Vagina (tissue), 2 donors: ENCODE measurements at places on chromosomes 4 and X.

DNA sequence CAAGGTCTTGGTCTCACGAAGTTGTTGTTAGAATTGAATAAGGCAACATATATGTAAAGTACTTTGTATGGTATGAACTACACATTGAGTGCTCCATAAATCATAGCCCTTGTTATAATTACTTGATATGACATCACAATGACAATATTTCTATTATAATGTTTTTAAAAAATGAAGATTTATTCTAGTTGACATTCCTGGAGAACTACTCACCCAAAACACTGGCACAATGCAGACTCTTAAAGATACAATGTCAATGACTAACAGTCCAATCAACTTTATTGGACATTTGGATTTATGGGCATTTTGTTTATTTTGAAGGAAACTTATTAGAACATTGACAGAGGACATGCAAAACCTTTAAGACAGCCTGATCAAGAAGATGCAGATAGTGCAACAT lies 55.3 kb downstream of the ASB9 start:
- no peak for DNase-seq

- no peak for DNase-seq
Measured at GRCh38 chrX:68824152-68824433, 4.7 kb upstream of the EFNB1 start.

GRCh38 chrX:3393581-3394111 lies 47.2 kb upstream of the MXRA5 start:
- DNase-seq, result no peak

- DNase-seq, result no peak
Measured at GRCh38 chr4:6393066-6393465, 79.3 kb downstream of the PPP2R2C start.

GRCh38 chr4:45442466-45442865 lies 681.4 kb downstream of the GABRG1 start:
- no peak for DNase-seq

DNA sequence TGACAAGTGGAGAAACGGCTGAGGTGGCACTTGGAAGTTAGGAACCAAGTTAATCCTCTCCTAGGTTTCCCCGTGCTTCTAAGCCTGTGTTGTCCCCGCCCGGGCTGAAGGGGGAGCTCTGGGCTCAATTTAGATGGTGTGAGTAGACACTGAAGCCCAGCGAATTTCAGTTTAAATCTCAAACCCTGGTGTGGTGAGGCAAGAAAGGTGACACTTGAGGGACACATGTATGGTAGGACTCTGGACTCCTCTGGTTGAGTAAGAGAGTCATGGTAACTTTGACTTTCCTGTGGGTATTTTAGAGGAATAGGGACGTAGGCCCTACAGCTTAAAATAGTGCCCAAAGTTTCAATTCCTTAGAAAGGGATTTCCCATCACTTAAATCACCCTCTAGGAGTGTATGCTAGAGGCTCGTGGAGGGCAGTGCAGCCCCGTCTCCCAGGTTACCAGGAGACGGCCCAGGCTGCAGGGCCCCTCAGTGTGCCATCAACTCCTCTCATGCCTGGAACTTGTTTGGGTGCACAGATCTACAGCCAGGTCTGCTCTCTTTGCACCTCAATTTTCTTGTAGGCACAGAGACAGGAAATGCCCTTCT lies 24.0 kb downstream of the HAND2 start:
- peak; percentile 64 for DNase-seq

GRCh38 chr4:51843309-51844152 lies 578 bp downstream of the DCUN1D4 start:
- no peak for DNase-seq

DNA sequence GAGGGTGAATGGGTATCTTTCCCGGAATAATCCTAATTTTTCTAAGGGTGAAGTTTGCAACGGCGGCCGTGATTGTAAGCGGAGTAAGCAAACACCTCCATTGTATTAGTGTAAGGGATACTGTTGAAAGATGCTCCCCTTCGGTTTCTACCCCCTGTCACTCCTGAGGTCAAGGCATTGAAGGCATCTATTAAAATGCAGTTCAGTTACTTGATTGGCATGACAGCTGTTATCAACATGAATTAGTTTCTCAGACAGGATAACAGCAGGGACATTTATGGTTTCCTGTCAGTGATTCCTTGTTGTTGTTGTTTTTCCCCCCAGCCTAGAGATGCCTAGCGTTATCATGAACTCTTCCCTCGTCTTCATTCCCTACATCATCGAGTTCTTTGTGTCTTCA lies 552 bp downstream of the SLC25A14 start:
- DNase-seq, result no peak

GRCh38 chrX:5586726-5587125 lies 641.9 kb downstream of the NLGN4X start:
- DNase-seq, result no peak

- DNase-seq, result no peak
Measured at GRCh38 chr4:121633653-121634052, 63.1 kb downstream of the ANXA5 start.

- DNase-seq, result no peak
Measured at GRCh38 chr4:83189631-83190136, 75.2 kb upstream of the PLAC8 start.

GRCh38 chr4:8506373-8507195 lies 66.0 kb downstream of the TRMT44 start:
- DNase-seq, result no peak

- DNase-seq, result no peak
Measured at GRCh38 chrX:103063191-103063845, 653 bp downstream of the BEX1 start.

- DNase-seq, result no peak
Measured at GRCh38 chrX:110671068-110671803, 124.4 kb downstream of the CHRDL1 start.

GRCh38 chr4:97912156-97912555 lies 231.1 kb downstream of the STPG2 start:
- no peak for DNase-seq

GRCh38 chr4:26510334-26510964 lies 20.2 kb upstream of the CCKAR start:
- no peak for DNase-seq

- DNase-seq, result no peak
Measured at GRCh38 chr4:85548116-85548515, 73.2 kb downstream of the ARHGAP24 start.

DNA sequence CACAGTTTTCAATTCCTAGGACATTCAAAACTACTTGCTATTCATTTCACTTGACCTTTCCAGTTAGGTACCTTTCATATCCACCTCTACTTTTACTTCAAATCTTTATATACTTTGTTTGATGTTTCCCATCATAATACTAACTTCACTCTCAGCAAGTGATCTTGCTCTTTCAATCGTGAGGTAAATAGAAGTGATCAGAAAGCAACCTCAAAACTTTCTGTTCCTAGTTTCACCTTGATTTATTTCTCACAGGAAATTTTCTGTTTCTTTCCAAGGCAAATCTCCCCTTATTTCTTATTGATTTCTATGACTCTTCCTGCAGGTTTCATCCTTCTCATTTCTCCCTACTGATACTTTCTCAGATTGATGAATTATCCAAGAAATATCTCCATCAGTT lies 623.5 kb downstream of the FSTL5 start:
- no peak for DNase-seq

DNA sequence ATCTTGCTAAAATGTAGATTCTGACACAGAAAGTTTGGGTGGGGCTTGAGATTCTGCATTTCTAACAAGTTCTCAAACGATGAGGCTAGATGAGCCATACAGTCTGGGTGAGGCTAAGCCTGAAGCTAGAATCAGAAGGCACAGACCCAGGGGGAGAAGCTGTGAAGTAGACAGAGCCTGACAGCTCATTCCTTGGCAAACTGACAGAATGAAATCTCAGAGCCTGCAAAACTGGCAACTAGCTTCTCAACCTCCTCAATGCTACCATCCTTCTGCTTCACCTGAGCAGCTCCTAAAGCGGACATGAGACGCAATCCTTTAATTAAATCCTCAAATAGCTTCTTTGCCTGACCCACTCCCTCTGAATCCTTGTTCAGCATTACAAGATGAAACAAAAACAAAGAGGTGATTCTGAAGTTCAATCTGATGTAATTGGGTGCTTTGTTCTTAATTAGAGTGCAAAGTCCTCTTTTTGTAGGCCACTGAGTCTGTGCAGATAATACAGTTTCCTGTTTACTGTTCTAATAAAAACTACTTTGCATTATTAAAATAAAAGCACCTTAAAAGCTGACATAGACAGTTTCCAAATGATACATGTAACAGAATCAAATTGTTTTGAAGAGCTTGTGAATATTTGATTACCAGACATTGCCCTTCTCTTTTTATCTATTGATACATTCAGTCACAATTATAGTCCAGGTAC lies 71.0 kb upstream of the BMP2K start:
- no peak for DNase-seq

GRCh38 chr4:4852591-4853362 lies 6.7 kb upstream of the MSX1 start:
- DNase-seq, result no peak

DNA sequence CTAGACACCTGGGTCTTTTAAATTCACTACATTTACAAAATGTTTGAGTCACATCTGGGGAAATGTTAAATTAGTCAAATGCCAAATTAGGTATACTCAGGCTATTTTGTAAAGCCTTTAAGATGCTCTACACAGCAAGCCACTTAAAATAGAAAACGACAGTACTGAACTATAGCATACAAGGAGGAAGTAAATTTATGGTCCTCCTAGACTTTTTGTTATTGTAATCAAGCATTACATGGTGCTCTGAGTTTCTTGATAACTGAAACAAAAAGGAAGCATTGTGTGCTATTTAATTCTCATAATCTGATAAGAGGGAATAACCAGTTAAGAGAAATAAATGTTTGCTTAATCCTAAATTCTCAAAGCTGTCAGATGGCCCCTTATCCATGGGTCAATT lies 46.2 kb downstream of the SLC9A7 start:
- no peak for DNase-seq

GRCh38 chr4:5399124-5399523 lies 309.2 kb downstream of the EVC2 start:
- DNase-seq, result no peak

DNA sequence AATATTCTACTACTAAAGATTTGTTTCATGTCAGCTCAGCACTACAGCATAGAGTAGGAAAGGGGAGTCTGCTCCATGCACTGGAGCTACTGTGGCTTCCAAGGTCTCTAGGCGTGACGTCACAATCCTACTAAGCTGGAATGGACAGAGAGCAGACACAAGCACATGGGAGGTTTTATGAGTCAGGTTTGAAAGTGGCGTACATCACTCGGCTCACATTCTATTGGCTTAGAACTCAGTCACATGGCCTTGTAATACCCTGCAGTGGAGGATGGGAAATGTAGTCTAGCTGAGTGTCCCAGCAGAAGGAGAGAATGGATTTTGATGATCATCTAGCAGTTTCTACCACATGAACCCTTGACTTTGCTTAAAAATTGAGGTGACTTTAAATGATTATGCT lies 624.8 kb upstream of the ATOH1 start:
- DNase-seq, result no peak

GRCh38 chr4:56655209-56655626 lies 25.9 kb downstream of the HOPX start:
- no peak for DNase-seq

DNA sequence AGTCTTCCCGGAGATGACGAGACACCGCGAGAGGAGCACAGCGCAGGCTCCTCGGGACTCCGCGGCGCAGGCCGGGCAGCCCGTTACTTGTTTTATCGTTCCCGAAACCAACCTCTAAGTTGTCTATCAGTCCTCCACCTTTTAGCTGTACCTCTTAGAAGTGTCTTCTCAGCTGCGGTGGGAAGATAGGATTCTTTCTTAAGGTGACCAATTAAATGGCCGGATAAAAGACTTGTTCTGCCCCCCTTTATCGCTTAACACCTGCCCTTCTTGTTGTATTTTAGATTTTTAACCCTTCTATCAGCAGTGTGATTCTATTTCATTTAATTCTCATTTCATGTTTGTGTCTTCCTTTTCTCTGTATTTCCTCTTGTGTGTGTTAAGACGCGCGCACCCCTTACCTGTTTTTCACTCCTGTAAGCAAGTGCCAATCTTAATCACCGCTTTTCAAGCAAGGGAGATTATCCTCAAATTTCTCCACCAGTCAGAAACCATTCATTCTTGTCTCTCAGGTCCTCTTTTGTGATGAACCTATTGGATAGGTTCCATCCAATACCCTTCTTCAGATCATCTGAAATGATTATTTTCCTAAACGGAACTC lies at the start of gene SLC9B2:
SLC9B2 (minus strand) TSS at position 15 of the 601 bp plus-strand sequence. CDS start 9,211 bp downstream, outside the sequence.
- no peak for DNase-seq

GRCh38 chr4:147418226-147418625 lies 62.7 kb upstream of the EDNRA start:
- DNase-seq, result no peak

DNA sequence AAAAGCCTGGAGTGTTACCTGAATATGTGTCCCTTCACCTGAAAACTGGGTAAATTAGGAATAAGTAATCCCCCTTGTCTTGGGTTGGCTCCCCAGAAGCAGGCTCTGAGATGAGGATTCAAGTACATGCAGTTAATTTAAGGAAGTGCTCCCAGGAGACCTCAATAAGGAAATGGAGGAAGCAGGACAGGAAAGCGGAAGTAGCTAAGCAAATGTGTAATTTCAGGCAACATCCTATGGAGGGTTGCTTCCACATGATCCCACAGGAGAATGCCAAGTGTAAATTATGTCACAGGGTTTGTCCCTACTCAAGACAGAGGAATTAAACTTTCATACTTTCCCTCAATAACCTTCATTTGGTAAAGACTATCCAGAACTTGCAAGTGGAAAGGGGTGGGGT lies 48.1 kb upstream of the ARHGEF6 start:
- DNase-seq, result no peak

- no peak for DNase-seq
Measured at GRCh38 chr4:184668096-184668495, 18.6 kb downstream of the PRIMPOL start.

DNA sequence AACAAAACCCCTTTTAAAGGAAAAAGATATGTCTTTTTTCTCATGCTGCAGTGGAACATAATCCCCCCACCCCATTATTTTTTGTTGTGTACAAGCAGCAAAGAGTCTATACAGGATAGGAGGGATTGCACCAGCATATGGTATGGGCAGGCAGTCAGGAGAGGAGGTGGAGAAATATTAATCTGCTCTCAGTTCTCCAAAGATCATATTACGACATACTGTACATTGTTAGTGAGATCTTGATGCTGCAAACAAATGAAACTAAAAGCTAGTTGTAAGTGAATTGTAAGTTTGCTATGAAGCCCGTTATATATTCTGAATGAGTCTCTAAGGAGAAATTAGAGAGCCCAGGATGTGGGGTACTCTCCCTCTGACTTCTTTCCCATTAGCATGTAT lies 75.3 kb downstream of the RAPGEF2 start:
- no peak for DNase-seq

DNA sequence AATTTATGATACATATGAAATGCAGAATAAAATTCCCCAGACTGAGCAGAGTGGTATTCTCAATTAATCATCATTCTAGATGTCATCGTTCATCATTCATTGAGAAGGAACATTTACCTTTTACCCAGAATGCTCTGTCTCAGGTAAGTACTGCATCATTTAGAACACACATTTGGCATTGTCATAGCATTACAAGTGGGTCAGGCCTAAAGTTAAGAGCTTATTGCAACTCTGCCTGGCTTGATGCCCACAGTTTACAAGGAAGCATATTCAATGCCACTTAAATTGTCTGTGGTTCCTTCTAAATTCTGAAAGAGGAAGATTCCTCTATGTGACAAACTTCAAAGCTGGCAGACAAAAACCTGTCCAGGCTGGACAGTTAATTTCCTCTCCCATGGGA lies 87.3 kb downstream of the CAMK2D start:
- DNase-seq, result no peak

- DNase-seq, result no peak
Measured at GRCh38 chr4:121272526-121272925, 108.3 kb downstream of the QRFPR start.

- no peak for DNase-seq
Measured at GRCh38 chr4:128958194-128958593, 135.1 kb downstream of the SCLT1 start.

GRCh38 chr4:138751309-138751708 lies 264.3 kb upstream of the NOCT start:
- no peak for DNase-seq

- DNase-seq, result no peak
Measured at GRCh38 chr4:182413550-182413949, 170.3 kb downstream of the TENM3 start.
